ENCODE measurements at places on chromosomes 6 and 20. TPM values are rescaled to one million over a fixed set of nuclear protein-coding genes. Genes with fewer than 3 reads are reported as not detected.

HMGN3 gene
- total RNA-seq: 57.3 TPM

DNA sequence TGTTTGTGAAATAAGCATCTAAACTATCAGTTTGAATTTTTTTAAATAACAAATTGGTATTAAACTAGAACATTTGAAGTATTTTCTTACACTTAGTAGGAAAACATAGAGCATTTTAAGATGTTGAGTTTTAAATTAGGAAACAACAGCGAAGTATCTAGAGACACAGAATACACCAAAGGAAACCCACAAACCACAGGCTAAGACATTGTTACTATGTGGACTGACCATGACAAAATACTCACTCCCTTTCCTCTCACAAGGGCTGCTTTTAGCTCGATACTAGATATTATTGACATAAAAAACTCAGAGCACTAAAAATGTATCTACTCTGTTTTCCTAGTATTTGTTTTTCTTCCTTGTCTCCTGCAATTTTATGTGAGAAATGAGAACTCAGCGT, 266.0 kb upstream of the CITED2 start:
- no peak for DNase-seq

GRCh38 chr6:62998022-62998421, 213.2 kb upstream of the FKBP1C start:
- no peak for DNase-seq

CGA gene
- total RNA-seq: not detected

GRCh38 chr20:32971703-32972161, 32.5 kb downstream of the SUN5 start:
- DNase-seq: no peak

DNA sequence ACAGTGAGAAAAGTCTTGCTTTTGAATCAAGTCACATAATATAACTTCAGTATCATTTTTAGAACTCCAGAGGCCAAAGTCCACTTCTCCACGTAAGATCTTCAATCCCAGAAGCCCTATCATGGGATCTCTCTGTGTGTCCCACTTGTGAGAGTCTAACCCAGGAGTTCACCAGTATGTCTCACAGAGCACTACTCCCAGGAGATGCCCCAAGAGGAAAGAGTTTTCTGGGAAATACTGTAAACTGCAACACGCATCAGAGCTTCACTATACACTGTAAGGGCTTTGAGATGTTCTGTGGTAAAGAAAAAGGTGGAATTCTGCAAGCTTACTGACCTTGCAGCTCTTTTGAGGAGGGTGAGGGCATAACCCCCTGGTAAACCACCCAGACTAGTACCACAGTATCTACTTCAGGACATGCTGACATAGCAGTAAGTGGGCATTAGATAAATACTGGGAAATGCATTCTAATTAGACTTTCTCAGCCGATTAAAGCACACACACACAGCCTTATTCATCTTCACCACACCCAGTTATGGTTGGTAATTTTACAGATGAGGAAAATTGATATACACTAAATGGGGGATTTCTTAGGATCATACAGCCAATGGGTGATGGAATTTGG, 12.3 kb downstream of the DCBLD1 start:
- DNase-seq: no peak

CRISP3 gene
- total RNA-seq: not detected

DNA sequence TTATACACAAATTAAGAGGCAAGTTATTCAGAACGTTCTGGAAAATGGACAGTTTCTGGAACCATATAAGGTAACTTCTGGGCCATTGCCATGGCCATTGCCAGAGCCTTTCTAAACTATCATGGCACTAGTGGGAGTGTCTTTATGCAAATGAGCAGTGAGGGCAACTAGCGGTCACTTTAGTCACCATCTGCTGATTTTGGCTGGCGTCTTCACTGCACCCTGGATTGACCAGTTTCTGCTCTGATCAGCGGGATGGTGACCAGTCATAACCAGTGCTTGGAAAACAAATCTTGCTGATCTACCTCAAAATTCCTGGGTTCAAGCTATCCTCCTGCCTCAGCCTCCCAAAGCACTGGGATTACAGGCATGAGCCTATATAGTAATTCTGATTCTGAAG, 7.3 kb upstream of the SNTA1 start:
- DNase-seq: no peak

DNA sequence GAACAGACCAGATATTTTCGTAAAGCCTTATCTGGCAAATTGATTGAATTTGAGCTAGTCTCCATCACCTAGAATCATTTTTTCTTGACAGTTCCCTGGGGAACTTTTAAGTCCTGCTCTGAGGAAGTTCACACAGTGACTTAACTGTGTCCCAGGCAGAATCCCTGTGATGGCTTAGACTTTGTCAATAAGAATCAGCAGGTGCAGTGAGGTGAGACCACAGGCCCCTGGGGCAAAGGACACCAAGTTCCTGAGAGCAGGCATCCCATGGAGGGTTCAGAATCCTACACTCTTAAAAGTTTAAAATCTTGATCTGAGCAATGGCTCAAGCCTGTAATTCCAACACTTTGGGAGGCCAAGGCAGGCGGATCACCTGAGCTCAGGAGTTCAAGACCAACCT, 13.0 kb downstream of the KIF16B start:
- DNase-seq: no peak

MLIP gene
- total RNA-seq: not detected

PTK7 gene
- 5.6 TPM for total RNA-seq

- no peak for DNase-seq
Measured at GRCh38 chr6:154715446-154715845, 17.8 kb upstream of the SCAF8 start.

All from natural killer cell (primary cell).